ENCODE measurements at places on chromosomes 12 and 14. TPM values are rescaled to one million over a fixed set of nuclear protein-coding genes. Genes with fewer than 3 reads are reported as not detected.

The RNASE1 gene
- total RNA-seq: 888 TPM

DNA sequence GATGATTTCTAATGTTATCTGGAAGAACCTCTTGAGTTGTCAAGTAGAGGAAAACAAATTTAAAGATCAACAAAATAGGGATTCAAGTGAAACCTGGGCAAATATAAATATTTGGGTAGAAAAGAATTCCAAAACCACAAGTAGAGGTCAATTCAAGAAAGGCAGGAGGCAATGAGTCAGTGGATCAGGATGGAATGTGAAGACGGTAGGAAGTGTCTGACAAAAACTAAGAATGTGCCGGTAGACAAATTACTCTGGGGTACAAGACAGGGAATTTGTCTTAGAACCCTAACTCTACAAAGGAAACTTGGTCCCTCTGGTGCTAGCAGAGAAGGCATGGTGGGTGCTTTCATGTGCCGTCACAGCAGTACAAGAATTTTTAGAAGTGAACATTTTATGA is 13.6 kb downstream of the ABCD2 start:
- DNase-seq: no peak

- no peak for DNase-seq
These were observed 5.9 kb upstream of the RPL41 start for GRCh38 chr12:56110571-56110970.

The GUCY2C gene
- total RNA-seq: not detected

GRCh38 chr14:67940486-67941455 is 121.2 kb downstream of the RAD51B start:
- no peak for DNase-seq

The CMKLR1 gene
- total RNA-seq: 29.1 TPM

- DNase-seq: no peak
These were observed 18.7 kb upstream of the TAS2R14 start for GRCh38 chr12:10957741-10958140.

DNA sequence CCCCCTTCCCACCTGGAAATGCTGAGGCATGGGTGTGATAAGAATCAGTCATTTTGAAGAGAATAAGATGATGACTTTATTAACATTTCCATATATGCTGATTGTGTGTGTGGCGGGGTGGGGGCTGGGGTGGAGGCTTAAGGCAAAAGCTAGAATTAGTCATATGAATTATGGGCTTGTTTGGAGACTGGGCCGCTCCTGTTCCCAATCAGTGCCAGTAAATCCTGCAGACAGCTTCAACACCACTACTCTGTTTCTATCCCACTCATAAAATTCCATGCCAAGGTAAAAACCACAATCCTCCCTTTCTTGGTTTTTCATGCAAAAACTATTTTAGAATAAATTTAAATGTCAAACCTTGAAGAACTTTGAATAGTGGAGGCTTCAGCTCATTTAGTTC is 29.9 kb upstream of the SLC38A2 start:
- DNase-seq: no peak

- DNase-seq: no peak
These were observed 14.8 kb upstream of the ETNK1 start for GRCh38 chr12:22610131-22610530.

The SIX4 gene
- total RNA-seq: 0.69 TPM

GRCh38 chr14:59482541-59483331 is 1.5 kb downstream of the L3HYPDH start:
- DNase-seq: no peak

DNA sequence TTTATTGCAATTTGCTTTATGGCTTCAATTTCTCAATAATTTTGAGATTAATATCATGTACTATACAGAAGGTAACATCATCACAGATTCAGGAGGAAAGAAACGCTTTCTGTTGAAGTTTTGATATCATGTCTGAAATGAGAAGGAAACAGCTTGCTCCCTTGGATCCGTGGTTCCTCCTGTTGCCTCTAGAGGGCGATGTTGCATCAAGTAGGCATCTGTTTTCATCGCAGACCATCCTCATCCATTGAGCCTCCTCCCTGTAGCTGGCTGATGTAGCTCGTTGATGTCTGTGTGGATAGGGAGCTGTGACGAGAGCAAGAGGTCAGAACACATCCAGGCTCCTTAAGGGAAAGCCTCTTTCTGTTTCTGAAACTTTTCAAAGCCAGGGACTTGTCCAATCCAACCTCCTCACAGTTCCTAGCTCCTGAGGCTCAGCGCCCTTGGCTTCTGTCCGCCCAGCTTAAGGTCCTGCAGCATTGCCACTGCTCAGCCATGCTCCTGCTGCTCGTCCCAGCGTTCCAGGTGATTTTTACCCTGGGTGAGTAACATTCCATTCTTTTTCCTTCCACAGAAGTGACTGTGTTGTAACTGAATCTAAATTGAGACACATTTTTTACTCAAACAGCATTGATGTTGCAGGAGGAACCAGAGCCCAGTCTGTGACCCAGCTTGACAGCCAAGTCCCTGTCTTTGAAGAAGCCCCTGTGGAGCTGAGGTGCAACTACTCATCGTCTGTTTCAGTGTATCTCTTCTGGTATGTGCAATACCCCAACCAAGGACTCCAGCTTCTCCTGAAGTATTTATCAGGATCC is 304.8 kb upstream of the OR4E1 start:
- peak; percentile 61 for DNase-seq

GRCh38 chr14:35262436-35262835 is 29.7 kb upstream of the PSMA6 start:
- no peak for DNase-seq

DNA sequence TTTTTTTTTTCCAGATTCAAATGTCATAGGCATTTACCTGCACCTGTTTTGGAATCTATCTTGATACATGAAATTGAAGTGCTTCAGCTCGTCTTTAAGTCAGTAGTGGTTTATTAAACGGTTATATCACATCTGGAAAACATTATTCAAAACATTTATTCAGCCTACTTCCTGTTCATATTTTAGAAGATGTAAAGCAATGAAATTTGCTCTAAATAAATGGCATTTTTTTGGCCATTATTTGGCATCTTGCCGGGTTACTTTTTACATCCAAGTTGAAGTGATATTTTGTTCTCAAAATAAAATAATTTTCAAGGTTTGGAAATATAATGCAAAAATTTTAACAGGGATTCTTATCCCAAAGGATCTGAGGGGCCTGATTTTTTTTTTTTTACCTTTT is 103.1 kb downstream of the EML1 start:
- no peak for DNase-seq

The MYF5 gene
- not detected for total RNA-seq

GRCh38 chr14:101982621-101983020 is 18.2 kb downstream of the DYNC1H1 start:
- DNase-seq: no peak

DNA sequence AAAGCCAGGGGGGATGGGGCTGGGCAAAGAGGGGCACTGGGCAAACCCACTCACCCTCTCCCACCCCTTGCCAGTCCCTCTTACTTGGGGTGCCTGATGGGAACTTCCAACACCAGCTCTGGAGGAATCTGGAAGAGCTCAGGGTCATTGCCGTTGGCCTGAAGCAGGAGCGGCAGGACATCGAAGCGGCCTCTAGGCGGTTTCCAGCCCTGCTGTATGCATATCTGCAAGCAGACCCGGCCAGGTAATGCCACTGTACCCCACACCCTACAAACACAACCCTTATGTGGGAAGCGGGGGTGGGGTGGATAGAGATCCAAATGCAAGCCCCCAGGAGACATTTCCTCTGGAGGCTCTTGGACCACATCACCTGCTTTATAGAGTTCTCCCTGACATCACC is 83.6 kb downstream of the NOS1 start:
- DNase-seq: no peak

GRCh38 chr12:28223025-28223554 is 32.8 kb downstream of the CCDC91 start:
- no peak for DNase-seq

DNA sequence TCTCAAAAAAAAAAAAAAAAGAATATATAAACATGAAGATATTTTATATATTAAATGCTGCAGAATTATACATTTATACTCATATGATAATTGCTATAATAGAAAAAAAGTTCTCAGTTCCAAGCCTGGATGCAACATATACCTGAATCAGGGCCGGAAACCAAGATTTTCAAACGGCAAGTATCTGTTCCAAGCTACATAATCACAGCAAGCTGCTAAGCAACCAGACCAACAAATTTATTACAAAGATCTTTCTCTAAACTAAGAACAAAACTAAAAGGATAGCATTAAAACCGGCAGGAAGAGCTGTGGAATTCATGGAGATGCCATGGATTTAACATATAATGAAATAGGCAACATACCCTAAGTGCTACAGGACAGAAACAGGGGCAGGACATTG is 7.1 kb downstream of the RACGAP1 start:
- DNase-seq: no peak

DNA sequence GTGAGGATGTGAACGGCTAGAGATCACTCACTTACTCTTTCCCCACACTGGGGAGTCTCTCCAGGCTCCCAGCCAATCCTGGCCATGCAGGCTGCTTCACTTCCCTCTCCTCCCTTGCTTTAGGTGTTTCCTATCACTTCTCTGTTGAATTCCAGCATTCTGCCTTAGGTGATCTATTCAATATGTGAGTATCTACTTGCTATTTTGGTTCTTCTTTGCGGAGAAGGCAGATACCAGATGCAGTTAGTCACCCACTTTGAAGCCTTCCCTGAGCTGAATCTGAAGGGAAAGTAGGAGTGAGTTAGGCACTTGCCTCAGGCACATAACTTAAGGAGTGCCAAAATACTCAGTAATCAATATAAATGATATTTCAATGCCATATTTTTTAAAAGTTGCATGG is 36.0 kb upstream of the FAR2 start:
- no peak for DNase-seq

DNA sequence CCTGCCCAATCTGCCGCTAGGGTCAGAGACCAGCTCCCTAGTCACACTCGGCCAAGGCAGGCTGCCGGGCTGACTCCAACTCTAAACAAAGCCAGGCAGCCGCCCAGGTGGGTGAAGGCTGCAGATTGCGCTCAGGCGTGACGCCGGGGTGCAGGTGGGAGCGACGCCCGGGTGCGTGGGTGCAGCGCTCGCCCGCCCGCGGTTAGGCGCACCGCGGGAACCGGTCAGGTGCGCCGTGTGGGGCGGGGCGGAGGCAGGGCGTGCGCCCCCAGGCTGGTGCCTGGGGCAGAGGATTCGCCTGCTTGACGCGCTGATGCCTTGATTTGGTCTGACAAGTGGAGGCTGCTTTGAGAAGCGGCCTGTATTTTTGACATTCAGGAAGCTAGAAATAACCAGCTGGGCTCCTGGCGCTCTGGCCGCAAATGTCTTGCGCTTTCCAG is 126.7 kb upstream of the HIF1A start:
- peak; percentile 72 for DNase-seq

The APOF gene
- not detected for total RNA-seq

Measured in upper lobe of right lung (tissue), 1 donor.